Suppressor macrophage treated with lipopolysaccharide for 4 hours (primary cell): ENCODE measurements at places on chromosomes 13 and 19.

- DNase-seq: peak; percentile 55
Observed at GRCh38 chr19:4609878-4610511, 29.3 kb upstream of the TNFAIP8L1 start.

DNA sequence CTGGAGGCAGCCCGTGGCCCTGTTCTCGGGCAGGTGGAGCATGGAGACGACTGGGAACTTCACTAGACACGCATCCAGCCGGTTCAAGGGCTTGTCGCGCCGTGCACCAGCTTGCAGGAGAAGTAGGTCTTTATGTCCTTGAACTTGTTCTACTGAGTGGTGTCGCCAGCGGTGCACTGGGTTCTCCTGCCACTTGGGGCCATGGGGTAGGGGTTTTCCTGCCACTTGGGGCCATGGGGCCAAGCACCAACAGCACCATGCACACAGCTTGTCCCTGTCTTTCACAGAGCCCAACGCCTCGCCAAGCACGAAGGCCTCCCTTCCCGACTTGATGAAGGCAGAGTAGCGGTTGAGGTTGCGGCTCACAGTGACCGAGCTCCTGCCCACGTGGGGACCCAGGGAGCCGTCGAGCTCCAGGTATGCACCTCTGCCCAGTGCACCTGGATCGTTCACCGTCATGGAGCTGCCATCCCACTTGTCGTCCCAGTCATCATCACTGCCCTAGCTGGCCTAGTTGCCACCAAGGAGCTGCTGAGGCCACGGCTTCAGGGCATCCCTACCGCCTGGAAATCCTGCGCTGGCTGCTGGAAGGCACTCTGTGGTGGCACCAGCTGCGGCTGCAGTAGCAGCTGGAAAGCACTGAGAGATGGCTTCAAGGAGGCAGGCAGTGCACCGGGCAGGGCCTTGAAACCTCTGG is 40.5 kb upstream of the TPM4 start:
- DNase-seq: no peak

DNA sequence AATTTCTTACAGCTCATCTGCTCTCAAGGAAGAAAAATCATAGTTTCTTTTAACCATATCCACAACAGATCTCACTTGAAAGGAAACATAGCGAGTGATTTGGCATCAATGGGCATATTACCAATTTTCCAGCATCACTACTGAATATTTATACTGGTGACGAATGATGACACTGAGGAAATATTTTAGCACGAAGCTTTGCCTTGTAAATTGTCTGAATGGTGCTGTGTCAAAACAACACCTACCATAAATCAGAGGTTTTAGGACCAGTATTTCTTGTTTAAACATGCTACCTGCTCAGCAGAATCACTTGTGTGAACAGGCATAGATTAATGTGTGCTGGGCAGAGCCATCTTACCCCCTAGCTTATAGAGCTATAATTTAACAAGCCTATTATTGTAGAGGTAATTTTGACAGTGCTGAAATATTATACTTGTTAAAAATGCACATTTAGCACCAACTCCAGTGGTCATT is 146.8 kb downstream of the ABCC4 start:
- no peak for DNase-seq

DNA sequence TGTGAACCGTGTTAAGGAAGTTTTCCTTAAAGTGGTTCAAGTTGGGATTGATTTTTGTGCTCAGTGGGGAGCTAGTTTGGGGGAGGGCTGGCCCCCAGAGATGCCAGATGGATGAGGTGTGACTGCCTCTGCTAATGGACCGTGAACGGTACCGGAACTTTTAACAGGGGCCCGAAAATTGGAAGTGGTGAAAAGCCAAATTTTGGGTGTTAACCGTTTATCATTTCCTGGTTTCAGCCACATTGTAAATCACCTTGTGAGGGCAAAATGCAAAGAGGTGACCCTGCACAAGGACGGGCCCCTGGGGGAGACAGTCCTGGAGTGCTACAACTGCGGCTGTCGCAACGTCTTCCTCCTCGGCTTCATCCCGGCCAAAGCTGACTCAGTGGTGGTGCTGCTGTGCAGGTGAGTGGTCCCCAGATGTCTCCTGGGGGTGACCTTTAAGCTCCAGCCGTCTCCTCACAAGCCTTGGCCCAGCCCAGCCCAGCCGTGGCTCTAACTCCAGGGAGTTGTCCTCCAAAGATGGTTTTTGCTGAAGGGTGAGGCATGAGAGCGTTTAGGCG is 18.2 kb downstream of the UPF1 start:
- DNase-seq: no peak

- DNase-seq: no peak
Observed at GRCh38 chr19:5993201-5993600, 15.3 kb upstream of the RANBP3 start.

DNA sequence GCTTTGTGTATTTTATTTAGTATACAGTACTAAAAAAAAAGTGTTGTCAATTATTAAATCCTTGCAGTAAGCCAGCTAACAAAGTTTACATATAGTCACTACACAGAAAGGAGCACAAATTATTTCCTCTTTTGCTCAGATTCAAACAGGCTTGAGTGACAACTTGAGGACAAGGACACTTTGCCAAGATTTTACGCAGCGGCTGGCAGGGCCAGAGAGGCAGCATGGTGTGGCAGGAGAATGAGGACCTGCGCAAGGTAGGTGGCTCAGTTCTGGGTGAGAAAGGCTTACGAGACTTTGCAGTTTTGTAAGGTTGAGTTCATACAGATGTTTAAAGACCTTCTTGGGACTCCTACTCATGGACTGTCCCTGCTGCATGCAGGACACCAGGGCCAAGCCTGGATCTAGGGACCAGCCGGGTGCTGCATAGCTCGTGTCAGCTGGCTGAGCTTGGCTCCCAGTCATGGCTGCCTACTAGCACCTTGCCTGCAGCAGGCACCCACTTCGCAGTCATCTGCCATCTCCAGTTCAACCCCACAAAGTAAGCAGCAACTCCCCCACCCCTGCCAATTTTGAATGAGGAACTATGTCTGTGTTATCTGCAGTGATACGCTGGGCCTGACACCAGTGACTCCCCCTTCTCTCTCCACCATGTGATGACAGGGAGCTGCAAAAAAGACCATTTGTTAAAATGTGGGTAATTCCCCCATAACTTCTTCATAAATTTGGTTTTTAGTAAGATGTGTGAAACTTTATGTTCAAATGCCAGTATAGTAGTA is 3.7 kb upstream of the TUBA3C start:
- DNase-seq: no peak

DNA sequence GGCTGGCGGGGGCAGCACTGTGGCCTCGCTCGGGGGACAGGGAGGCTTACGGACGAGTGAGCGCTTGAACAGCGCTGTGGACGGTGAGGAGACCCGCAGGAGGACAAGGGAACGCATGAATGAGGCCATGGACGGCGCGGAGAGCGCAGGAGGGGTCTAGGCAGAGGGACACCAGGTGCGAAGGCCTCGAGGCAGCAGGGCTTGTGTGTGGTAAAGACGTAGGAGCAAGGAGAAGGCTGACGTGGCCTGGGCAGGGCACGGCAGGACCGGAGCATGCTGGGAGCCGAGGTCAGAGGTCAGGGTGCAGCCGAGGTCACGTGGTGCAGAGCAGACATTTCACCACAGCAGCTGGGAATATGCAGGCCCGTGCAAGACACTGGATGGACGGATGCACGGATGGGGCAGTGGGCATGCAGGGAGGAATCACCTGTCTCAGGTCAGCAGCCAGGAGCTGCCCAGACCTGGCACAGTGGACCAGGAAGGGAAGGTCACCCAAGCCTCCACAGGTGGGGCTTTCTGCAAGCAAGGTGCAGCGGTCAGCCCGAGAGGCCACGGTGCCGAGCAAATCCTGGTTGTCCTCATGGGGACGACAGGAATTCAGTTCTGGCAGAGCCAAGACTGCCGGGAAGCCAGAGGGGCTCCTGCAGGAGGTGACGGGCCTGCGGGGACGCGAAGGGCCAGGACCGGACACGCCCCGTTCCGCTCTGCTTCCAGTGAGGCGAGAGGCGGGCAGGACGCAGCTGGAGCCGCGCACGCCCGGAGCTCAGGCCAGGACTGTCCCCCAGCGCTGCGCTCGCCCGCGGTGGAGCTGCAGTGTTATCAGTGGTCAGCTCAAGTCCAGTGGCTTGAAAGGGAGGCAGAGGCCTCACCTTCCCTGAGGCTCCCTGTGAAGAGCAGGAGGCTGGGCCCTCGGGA is 72.2 kb downstream of the RASA3 start:
- DNase-seq: no peak

DNA sequence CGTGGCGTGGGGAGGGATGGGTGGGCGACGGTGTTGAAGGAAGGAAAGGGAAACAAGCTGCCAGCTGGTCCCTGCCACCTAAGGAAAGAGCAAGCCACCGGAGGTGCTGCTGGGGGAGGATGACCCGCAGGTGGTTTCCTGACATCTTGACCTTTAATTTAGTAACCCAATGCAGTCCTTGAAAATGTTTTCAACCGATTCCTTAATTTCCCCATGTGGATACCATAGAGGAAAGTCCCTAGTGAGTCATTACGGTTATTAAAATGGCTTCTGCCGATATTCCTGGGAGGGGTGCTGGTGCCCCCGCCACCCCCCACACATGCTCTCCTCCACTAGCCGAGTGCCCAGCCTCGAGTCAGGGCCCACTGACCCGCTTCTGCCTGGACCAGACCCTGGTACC is 6.3 kb upstream of the ANKRD10 start:
- no peak for DNase-seq

GRCh38 chr13:79779761-79780160 is 298.8 kb downstream of the NDFIP2 start:
- DNase-seq: peak; percentile 65

- no peak for DNase-seq
Observed at GRCh38 chr13:111584101-111584672, 263.7 kb downstream of the TEX29 start.

GRCh38 chr19:7072541-7072940 is 3.0 kb downstream of the ZNF557 start:
- no peak for DNase-seq

- DNase-seq: no peak
Observed at GRCh38 chr13:25478186-25478585, 106.4 kb downstream of the ATP8A2 start.
